Stimulated activated CD4-positive, alpha-beta T cell treated with anti-CD3 and anti-CD28 coated beads, Interleukin-2, amount 100 ng/mL, for 24 hours (primary cell): ENCODE measurements at places on chromosomes 3 and 15.
A peak's percentile ranks its signal among the peaks of the same experiment; 100 is the strongest.

GRCh38 chr3:193788189-193788991, 195.4 kb downstream of the OPA1 start:
- no peak for DNase-seq

DNA sequence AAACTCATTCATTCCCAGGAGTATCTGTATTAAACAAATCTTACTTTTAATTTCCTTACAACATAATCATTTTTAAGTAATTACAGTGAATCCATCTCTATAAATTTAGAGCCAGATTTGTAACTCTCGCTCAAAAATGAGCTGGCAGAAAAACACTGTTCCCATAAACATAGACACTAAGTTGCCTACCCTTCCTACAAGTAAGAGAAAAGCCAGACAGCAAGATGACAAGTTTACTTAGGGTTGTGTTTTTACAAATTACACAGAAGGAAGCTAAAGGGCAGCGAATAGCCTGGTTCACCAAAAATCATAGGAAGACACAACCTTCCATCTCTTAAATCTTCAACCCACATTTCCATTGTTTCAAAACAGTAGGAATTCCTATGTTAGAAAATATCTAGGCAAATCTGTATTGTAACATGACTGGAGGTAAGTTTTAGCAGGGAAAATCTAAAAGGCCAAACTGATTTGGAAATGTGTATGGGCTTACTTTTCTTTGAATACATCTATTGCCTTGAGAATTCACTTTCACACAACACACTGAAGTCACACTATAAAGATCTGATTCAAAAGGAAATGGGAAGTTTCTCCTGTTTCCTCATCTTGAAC, 21.7 kb downstream of the HERC1 start:
- DNase-seq, result no peak

DNA sequence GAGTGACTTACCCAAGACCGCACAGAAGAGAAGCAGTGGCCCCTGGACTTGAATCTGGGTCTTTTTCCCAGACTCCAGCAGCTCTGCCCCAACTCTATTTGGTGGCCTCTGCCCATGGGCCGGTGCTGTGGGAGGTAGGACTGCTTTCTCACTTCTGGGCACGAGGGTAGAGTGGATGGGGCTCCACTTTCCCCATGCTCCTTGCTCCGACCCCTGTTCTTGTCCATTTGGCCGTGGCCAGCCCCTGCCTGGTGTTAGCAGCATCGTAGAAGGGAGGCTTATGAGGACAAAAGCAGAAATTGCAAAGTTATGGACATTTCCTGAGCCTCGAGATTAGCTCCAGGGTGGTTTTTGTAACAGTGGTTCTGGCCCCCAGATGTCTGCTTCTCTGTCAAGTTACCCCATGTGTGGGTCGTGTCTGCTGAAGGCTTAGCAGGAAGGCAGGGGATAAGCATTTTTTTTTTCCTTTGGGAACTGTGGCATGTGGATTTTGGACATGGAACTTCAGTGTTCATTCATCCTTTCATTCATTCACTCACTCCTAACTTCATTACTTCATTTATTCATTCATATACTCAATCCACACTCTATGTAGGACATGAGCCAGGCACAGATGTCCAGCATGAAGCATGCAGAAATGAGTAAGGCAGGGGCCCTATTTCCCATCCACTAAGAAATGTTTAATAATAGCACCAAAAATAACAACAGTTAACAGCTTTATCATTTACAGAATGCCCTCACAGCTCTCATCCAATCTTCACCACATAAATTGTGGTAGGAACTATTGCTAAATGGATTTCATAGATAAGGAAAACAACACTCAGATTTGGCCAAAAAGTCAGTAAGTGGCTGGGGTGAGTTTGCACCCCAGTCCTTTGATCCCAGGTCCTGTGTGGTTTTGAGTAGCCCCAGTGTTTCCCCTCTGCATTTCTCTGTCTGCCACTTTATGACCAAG, 180.5 kb downstream of the OPA1 start:
- DNase-seq, result no peak

GRCh38 chr15:43471975-43472374, 21.0 kb downstream of the TP53BP1 start:
- DNase-seq, result no peak

DNA sequence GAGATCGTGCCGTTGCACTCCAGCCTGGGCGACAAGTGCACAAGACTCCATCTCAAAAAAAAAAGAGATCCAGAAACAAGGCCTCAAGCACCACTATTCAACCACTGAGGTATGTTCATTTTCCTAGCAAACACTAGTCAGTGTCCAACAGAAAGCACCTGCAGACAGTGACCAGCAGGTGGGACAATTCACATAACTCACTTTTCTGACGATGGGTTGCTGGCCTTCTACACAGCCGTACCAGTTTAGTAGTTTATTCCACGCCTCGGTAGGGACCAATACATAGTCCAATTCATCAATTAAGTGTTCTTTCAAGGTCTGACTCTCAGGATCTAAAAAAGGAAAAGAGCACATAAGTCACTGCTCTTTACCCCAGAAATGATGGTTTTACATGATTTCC, 12.4 kb downstream of the USP4 start:
- DNase-seq, result no peak

DNA sequence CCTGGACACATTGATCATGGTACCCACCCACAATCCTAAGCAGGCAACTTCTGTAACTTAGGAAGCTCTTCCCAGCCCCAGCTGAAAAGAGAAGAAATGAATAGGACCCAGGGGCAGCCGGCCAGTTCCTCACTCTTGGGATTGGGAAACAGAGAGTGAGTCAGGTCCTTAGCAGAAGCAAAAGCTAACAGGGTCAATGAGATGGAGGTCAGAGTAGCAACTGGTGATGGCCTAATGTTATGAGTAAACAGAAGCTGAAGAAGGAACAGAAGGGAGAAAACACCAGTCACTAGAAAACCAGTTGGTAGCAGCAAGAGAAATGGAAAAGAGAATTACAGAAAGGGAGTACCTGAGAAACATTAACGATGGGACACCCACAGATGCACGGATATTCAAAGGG, 20.0 kb downstream of the RIOX2 start:
- no peak for DNase-seq

DNA sequence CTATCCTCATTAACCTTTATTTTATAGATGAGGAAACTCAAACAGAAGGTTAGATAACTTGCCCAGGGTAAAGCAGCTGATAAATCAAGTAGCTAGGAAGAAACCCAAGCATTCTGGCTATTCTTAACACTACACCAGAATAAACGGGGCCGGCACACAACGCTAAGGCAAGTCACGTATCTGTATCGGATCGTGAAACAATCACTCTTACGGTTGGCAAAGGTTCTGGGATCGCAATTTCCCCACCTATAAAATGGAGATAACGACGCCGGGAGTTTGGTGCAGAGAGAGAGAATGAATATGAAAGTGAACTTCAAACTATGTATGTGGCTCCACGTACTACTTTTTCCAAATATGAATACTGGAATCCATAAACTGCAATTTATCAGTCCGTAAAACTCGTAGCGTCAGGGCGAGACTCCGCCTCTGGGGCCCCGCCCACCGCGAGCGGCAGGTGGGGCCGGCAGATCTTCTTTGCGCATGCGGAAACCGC, 252 bp upstream of the ARMC8 start:
- DNase-seq, result peak; percentile 90

DNA sequence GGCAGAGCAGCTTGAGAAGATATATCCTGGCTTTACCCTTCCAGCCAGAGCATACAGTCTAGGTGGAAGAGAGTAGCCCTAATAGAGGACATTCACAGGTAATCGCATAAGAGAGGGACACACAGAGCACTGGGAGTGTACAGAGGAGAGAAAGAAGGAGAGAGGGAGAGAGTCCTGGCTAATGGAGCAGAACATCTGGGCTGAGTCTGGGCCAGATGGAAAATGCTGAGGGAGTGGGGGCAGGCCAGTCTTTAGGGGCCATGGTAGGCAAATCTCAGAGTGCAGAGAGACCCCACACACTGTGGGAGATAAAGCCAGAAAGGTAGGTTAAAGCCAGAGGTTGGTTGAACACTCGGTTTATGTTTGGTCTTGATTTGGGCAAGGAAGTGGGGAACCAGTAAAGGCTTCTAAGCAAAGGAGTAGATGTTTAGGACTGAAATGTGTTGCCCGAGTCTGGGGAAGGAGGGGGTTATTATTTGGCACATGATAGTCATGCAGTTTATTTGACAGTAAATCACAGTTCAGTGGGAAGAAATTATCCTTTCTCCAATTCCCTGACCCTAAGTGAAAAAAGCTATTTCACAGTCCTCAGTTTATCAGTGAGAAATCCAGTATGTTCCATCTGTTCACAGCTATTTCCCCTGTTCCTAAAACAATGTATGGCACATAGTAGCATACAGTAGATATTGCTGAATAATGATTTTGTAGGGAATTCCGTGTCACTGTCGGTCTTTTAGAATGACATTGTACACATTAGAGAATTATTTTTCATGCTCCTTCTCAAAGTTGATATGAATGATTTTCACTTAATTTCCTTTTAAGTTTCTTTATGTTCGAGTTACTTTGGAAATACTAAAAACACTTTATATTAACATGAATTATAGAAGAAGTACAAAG, 45.7 kb downstream of the PDHB start:
- no peak for DNase-seq

- DNase-seq, result no peak
Measured at GRCh38 chr3:161322781-161323568, 48.3 kb downstream of the SPTSSB start.

- no peak for DNase-seq
Measured at GRCh38 chr3:39819899-39820298, 10.5 kb downstream of the MYRIP start.

- DNase-seq, result no peak
Measured at GRCh38 chr15:62932436-62932835, 110.1 kb upstream of the TPM1 start.

GRCh38 chr3:31081018-31081662, 186.7 kb upstream of the GADL1 start:
- no peak for DNase-seq

DNA sequence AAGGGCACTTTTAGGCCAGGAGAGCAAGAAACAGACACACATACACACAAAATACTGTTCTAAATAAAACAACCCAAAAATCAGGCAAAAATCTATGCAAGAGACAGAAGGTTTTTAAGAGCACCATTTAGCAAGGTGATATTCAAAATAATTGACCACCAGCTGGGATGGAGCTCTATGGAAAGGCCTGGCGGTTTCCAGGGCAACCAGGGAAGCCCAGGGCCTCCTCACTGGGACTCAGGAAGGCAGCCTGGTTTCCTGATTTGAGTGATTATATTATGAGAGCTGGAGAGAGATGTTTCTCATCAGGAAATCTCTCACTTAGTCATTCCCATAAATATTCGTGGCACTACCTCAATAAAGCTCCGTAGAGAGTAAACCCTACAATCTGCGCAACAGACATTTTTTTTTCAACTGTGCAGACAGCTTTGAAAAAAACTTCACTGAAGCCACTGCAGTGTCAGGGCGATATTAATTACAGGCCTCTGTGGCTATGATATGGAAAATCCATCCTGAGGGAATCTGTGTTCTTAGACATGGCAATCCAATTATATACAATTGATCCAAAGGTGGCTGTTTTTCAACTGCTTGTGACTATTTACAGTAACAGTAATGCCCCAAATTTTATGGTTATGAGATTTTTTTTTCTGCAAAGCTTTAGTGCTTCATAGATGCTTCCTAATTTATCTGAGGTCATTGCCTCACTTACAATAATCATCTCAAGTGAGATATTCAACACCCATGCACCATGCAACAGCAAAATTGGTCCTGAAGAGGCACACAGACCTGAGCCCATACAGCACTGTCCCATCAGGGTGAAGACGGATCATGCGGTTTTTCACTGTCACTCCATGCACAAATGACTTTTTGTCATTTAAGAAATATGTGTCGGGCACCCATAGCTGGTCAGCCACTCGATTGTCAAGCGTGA, 152.1 kb downstream of the GABRB3 start:
- no peak for DNase-seq

- no peak for DNase-seq
Measured at GRCh38 chr3:65177960-65178376, 490.2 kb upstream of the ADAMTS9 start.

DNA sequence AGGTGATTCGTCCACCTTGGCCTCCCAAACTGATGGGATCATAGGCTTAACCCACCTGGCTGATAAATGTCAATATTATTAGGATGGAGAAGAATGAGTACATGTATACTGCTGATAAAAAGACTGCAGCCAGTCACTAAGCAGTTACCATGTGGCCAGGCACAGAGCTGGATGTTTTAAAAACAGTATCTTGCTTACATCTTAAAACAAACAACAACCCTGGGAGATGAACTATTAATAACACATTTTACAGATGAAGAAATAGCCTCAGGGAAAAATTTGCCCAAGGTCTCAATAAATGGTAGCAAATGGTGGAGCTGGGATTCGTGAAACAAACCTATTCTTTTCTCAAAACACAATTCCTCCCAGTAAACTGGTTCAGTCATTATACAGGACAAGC, 18.1 kb downstream of the IL17RD start:
- no peak for DNase-seq

DNA sequence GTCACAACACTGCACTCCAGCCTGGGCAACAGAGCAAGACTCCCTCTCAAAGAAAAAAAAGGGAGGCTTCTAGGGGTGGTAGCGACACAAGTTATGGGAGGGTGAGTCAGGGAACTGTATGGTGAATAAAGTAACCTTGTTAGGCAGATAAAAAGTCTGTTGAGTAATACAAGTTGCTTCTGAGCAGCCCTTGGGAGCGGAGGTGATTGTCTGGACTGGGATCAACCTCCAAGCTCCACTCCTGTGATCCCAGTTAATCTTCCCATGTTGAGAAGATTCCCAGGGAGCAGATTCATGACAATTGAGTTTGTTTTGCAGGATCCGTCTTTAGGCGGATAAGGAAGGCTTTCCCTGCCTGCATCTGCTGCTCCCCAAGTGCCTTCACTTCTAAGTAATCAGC, 335.9 kb downstream of the THSD4 start:
- no peak for DNase-seq

GRCh38 chr3:159301961-159302360, 500.1 kb downstream of the MFSD1 start:
- DNase-seq, result no peak

DNA sequence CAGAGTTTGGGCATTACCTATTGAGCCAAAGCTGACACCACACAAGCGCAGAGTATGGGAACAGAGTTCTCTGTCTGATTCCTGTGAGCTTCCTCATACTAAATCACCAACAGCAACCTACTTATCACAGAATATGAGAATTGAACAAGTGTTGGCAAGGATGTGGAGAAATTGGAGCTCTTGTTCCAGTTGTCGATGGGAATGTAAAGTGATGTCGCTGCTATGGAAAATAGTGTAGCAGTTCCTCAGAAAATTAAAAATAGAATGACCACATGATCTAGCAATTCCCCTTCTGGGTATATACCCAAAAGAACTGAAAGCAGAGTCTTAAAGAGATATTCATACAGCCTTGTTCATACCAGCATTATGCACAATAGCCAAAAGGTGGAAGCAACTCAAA, 33.4 kb downstream of the CD86 start:
- DNase-seq, result no peak

DNA sequence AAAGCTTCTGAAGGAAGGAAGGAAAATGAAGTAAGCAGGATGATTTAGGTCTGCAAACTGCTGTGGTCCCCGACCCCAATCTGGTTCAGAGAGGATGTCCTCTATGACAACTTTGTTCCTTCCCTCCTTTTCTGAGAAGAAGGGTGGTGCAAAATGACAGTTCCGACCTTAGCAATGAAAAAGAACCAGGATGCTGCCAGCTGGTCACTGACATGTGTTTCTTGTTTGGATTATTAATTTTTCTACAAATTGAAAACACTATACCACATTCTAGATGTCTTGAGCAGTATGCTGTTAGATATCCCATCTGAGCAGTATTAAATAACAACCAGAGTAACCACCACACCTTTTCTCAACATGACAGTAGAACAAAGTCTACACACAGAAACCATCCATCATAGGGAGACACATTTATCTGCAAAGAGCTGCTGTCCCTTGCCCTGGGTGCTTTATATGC, 27.5 kb downstream of the CDCP1 start:
- DNase-seq, result no peak
